ENCODE measurements at places on chromosomes 5 and 9.

GRCh38 chr5:65769539-65769938 is 47.5 kb downstream of the NLN start:
- no peaks in the 10 kb centered on the region for H3K27me3 ChIP-seq
- no peak overlapping the region for H3K27ac ChIP-seq
- no peaks in the 10 kb centered on the region for H3K36me3 ChIP-seq
- peaks cover 1% of the 10 kb centered on the region for H3K4me1 ChIP-seq
- H3K4me3 ChIP-seq: no peak overlapping the region

- no peaks in the 10 kb centered on the region for H3K36me3 ChIP-seq
- H3K27me3 ChIP-seq: no peaks in the 10 kb centered on the region
- DNase-seq: no peak
- H3K27ac ChIP-seq: no peak overlapping the region
- H3K4me3 ChIP-seq: no peak overlapping the region
- H3K4me1 ChIP-seq: no peaks in the 10 kb centered on the region
These were observed 421.1 kb downstream of the KIF4B start for GRCh38 chr5:155434681-155435080.

- H3K36me3 ChIP-seq: no peaks in the 10 kb centered on the region
- H3K4me3 ChIP-seq: no peak overlapping the region
- no peak for DNase-seq
- no peaks in the 10 kb centered on the region for H3K4me1 ChIP-seq
These were observed 134.5 kb downstream of the FRMD3 start for GRCh38 chr9:83403527-83404238.

- H3K4me3 ChIP-seq: no peak overlapping the region
- H3K27ac ChIP-seq: no peak overlapping the region
- no peaks in the 10 kb centered on the region for H3K4me1 ChIP-seq
- no peaks in the 10 kb centered on the region for H3K27me3 ChIP-seq
- no peaks in the 10 kb centered on the region for H3K36me3 ChIP-seq
These were observed 326.7 kb upstream of the GRAMD2B start for GRCh38 chr5:126096442-126097006.

GRCh38 chr9:132885720-132886333 is 7.1 kb downstream of the SPACA9 start:
- no peaks in the 10 kb centered on the region for H3K36me3 ChIP-seq
- H3K27me3 ChIP-seq: no peaks in the 10 kb centered on the region
- no peak overlapping the region for H3K27ac ChIP-seq
- no peak for DNase-seq

DNA sequence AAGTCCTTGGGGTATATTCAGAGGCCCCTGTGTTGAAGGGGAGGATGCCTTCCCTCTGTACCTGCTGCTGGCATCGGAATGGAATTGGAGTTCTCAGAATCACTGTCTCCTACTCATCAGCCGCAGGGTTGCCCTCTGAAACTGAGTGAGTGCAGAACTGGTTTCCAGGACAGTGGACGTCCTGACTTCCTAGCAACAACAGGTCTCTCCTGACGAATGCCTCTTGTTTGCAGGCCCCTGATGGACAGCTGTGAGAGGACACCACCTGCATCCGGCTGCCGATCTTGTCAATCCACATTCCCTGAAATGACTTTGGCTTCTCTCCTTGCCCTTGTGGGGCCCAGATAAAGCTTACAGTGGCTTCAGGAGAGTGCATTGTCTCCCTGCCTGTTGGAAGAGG is 274.5 kb downstream of the NSG2 start:
- H3K27ac ChIP-seq: no peak overlapping the region
- DNase-seq: no peak
- H3K27me3 ChIP-seq: no peaks in the 10 kb centered on the region
- no peak overlapping the region for H3K4me3 ChIP-seq

DNA sequence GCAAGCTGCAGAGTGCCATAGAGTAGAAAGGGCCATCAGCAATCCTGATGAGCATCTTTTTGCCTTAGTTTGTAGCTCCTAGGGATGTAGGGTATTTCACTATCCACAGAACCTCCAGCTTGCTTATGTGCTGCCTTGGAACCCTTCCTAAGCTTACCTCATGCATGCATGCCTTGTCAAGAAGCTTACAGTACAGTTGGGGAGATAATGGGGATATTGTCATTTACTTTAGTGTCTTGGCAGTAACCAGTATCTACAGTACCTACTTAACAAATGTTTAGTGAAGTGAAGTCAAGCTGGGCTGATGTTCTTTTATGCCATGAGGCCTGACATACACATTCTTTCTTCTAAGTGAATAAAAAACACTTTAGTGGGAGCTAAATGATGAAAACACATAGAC is 164.6 kb upstream of the PPP1R2B start:
- no peak for DNase-seq
- no peak overlapping the region for H3K27ac ChIP-seq
- no peaks in the 10 kb centered on the region for H3K36me3 ChIP-seq
- H3K4me1 ChIP-seq: no peaks in the 10 kb centered on the region
- no peaks in the 10 kb centered on the region for H3K27me3 ChIP-seq

- no peak overlapping the region for H3K27ac ChIP-seq
- DNase-seq: no peak
- H3K27me3 ChIP-seq: no peaks in the 10 kb centered on the region
- peaks cover 2% of the 10 kb centered on the region for H3K4me1 ChIP-seq
- no peaks in the 10 kb centered on the region for H3K36me3 ChIP-seq
- H3K4me3 ChIP-seq: no peak overlapping the region
These were observed 2.0 kb upstream of the C5orf15 start for GRCh38 chr5:133970325-133970909.

GRCh38 chr9:86445671-86446070 is 91.5 kb upstream of the TUT7 start:
- no peaks in the 10 kb centered on the region for H3K4me1 ChIP-seq
- H3K27ac ChIP-seq: no peak overlapping the region
- no peak overlapping the region for H3K4me3 ChIP-seq
- H3K36me3 ChIP-seq: no peaks in the 10 kb centered on the region

- H3K36me3 ChIP-seq: no peaks in the 10 kb centered on the region
- H3K4me1 ChIP-seq: no peaks in the 10 kb centered on the region
- H3K27ac ChIP-seq: no peak overlapping the region
- H3K27me3 ChIP-seq: no peaks in the 10 kb centered on the region
- H3K4me3 ChIP-seq: no peak overlapping the region
These were observed 61.8 kb downstream of the FBXO38 start for GRCh38 chr5:148445578-148445977.
